ENCODE measurements at places on chromosomes 3 and 15.

DNA sequence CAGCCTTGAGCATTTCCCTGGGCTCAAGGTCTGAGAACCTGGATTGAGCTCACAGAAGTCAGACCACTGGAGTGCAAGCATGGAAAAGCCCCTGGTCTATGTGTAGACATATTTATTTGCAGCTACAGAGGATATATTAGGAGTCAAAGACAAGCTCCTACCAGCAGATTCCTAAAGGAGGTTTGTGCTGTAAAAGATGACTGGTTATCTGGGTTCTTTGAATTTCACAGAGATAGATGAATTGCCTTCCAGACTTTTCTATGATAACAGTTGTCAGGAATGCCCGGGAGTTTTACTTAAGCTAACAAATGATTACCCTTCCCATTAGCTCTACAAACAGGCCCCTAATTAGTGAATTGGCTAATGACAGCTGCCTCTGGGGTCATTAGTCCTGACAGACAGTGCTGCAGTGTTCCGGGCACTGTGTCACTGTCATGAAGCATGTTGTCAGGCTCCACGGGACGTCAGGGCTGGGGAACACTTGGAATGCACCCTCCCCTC is 48.8 kb upstream of the PLXNA1 start:
- no peak for DNase-seq

- no peak for DNase-seq
These were observed 51.5 kb upstream of the NANOGP8 start for GRCh38 chr15:35136321-35137189.

DNA sequence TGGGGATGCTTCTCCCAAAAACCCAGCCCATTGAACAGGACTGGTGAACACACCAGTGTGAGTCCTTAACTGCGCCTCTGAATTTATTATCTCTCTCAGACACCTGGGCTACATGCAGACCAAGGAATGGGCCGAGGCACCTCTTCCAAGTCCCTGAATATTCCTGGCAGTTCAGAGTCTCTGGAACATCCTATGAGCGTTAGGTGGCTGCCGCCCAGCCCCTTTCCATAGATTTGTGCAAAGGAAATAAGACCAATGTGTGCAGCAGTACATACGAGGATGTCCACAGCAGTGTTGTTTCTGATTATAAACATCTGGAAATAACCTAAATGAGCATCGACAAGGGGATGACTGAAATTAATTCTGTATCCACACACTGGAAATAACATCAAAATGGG is 104.9 kb upstream of the RPL32 start:
- no peak for DNase-seq

DNA sequence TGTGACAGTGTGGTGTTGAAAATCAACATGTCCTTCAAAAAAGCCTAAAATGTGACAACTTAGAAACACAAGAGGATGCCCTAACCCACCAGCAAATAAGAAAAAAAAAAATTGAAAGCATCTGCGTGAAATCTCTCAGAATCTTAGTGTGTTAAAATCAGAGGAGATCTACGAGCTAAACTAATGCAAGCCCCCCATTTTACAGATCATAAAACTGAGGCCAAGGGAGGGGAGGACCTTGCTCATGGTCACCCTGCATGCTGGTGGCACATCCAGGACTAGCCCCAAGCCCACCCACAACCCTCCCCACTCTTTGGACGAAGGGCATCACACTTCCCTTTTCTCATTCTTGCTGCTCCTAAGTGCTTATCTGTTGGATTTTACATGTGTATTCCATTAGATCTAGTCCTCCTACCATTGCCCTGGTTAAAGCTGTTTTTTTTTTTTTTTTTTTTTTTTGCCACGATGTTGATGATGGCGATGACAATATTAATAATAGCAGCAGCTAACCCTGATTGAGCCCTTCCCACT is 29.1 kb upstream of the NOX5 start:
- no peak for DNase-seq

GRCh38 chr3:171121801-171122200 is 95.3 kb upstream of the SLC2A2 start:
- DNase-seq = peak; percentile 13

- peak; percentile 80 for DNase-seq
These were observed 21.0 kb downstream of the SLC25A20 start for GRCh38 chr3:48877671-48878070.

DNA sequence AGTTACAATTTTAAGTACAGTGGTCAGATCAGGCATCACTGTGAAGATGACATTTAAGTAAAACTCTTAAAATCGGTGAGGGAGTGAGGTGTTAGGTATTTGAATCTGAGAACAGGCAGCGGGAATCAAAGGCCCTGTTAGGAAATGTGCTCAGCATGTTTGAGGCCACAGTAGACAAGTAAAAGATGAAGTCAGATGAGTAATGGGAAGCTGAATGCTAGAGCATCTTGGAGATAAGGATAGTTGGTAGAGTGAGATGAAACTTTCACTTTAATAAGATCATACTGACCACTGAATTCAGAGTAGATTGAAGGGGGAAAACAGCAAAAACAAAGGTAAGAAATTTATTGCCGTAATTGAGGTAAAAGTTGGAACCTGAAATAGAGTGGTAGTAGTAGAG is 61.6 kb downstream of the DCBLD2 start:
- no peak for DNase-seq

DNA sequence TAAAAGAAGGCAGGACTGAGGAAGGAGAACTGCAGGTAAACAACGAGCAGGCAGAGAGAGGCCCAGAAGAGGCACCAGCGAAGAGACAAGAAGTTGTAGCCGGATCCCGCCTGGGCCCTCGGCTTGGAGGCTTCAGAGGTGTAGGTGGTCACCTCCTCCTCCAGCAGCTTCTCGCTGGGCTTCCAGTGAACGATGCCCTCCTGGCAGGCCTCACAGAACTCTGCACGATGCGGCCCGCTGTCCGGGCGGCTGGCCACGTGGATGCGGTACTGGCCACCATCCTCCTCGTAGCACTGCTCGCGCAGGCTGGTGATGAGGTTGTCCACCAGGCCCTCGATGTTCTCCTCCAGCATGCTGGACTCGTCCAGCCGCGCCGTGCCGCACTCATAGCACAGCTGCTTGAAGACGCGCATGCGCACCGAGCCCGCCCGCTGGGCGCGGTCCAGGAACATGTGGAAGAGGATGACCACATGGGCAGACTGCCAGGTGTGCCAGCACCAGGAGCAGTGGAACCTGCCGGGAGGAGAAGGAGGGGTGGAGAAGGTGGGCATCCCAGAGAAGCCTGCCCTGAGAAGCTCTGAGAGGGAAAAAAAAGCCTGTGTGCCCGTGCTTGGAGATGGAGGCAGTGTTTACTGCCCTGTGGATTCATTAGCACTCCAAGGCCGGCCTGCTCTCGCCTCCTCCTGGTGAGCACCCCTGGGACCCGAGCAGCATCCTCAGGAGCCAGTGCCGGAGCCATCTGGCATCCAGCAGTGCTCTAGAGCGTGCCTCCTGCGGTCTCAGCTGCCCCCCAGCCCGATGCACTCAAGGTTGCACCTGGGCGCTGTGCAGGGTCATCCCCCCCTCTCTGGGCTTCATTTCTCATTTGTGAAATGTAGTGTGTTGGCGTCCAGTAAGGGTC is 3.6 kb downstream of the RTP2 start:
- no peak for DNase-seq

GRCh38 chr3:20648294-20648693 is 462.3 kb upstream of the SGO1 start:
- DNase-seq = no peak

GRCh38 chr3:66383998-66384745 is 116.7 kb downstream of the LRIG1 start:
- DNase-seq = no peak

GRCh38 chr3:160825311-160825800 is 69.3 kb downstream of the PPM1L start:
- DNase-seq = no peak

- peak; percentile 69 for DNase-seq
These were observed 67.1 kb downstream of the MB21D2 start for GRCh38 chr3:192850451-192850981.

DNA sequence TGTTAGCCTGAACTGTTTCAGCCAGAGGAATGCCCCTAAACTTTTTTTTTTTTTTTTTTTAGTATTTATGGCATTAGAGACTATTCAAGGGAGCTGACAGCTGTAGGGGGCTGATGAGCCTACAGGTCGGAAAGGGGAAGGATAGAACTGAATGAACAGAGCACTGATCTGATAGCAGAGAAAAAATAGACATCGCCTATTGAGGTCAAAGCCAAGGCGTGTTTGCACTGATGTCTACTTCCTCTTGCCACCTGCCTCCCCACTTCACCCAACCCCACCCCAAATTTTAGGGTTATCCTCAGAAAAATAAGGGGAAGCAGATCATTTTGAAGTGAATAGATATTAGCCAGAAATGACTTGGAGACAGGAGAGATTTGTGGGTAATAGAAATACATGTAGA is 3.0 kb upstream of the ZMAT3 start:
- DNase-seq = no peak

GRCh38 chr15:73900095-73900712 is 26.1 kb upstream of the LOXL1 start:
- no peak for DNase-seq

DNA sequence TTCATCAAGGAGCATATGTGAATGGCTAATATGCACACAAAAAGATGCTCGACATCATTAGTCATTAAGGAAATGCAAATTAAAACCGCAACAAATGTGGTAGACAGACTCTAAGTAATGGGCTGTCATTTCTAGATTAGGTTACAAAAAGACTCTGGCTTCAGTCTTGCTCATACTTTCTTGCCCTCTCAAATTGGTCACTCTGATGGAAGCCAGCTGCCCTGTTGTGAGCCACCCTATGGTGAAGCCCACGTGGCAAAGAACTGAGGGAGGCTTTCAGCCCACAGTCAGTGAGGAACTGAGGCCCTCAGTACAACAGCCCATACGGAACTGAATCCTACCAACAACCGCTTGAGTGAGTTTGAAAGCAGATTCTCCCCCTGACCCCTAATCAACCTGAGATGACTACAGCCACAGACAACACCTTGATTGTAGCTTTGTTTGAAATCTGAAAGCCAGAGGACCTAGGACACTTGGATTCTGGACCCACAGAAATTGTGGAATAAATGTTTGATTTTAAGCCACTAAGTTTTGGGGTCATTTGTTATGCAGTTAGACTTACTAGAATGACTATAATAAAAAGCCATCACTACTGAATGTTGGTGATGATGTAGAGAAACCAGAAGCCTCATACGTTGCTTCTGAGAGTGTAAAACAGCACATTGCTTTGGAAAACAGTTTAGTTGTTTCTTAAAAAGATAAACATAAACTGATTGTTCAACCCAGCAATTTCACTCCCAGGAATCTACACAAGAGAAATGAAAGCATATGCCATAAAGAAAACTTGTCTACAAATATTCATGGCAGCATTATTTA is 45.7 kb downstream of the EHHADH start:
- DNase-seq = no peak

- peak; percentile 73 for DNase-seq
These were observed 25.3 kb upstream of the IL20RB start for GRCh38 chr3:136932523-136932922.

- no peak for DNase-seq
These were observed 76.3 kb upstream of the LIPC start for GRCh38 chr15:58355382-58355971.

DNA sequence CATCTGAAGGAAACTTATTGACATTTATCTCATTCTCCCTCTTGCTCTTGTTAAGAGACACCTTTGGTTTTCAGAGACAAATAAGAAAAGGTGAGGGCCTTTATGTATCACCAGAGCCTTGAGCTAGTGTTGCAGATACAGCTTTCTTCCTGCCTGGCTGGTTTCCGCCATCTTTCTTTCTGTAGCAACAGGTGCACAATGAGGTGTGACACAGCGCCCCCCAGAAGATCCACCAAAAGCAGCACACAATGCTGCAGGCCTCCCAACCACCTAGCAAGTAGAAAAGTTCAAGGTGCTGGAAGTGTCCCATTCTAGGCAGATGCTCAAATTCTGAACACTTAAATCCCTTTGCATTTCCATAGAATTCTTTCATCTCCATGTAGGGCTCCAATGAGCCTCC is 106.6 kb downstream of the FOXP1 start:
- no peak for DNase-seq

DNA sequence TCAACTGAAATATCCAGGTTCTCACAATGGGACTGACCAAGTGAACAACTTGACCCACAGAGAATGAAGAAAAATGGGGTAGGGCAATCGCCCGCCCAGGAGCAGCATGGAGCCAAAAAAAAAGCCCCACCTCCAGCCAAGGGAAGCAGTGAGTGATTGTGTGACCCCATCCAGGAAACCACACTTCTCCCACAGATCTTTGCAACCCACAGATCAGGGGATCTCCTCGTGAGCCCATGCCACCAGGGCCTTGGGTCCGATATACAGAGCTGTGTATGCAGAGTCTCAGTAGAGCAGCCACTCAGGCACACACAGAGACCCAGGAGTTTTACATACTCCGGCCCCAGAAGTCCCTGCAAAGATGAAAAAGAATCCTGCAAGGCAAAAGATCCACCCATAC is 35.7 kb downstream of the PYGO1 start:
- DNase-seq = peak; percentile 46

DNA sequence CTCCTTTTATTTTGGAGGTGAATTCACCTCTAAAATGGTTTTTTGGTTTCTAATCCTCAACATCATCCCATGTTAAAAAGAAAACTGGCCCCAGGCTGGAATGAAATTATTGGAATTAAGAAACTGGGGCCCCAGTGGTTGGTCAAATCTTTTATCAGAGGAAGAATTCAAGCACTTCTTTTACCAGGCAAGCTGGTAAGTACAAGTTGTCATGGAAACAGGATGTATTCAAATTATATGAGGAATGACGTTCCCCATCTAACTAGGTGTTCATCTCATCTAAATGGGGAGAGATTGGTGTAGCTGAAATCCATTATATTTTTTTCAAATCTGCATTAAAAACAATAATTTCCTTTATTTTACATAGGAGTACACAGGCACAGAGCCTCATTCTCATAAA is 9.7 kb upstream of the EIF4E3 start:
- DNase-seq = no peak

- DNase-seq = no peak
These were observed 63.2 kb upstream of the LPP start for GRCh38 chr3:188090620-188091309.

DNA sequence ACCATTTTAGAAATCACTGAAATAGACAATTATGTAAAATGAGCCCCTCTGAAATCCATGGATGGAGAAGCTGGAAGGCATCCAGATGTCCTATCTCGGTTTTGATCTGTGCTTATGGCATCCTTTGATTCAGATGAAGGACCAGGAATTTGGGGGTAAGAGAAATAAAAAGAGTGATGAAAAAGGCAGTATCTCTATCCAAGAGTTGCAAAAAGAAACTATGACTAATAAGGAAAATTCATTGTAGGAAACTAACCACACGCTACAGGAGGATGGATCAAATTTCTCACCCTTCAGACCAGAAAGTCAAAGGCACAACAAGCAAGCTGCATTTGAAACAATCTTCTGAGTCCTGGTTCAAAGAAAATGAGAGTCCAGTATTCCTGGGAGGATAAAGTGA is 34.8 kb downstream of the SRGAP3 start:
- no peak for DNase-seq

DNA sequence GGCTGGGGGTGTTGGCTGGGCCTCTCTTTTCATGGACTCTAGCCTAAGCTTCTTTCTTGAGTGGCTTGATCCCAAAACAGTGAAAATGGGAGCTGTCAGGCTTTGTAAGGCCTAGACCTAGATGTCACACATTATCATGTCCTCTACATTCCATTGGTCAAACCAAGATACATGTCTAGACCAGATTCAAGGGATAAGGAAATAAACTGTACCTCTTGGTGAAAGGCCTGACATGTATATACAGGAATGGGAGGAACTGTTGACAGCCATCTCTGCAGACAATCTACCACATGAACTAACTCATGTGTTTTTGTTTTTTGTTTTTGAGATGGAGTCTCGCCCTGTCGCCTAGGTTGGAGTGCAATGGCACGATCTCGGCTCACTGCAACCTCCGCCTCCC is 11.1 kb upstream of the RPP25 start:
- no peak for DNase-seq

- no peak for DNase-seq
These were observed 1.0 kb upstream of the CD200R1L start for GRCh38 chr3:112847692-112848091.

All from suppressor macrophage treated with lipopolysaccharide for 1 hour (primary cell).